ENCODE measurements at places on chromosomes 16 and 17.

- no peak for DNase-seq
Observed at GRCh38 chr17:1484676-1485422, 7.6 kb downstream of the MYO1C start.

DNA sequence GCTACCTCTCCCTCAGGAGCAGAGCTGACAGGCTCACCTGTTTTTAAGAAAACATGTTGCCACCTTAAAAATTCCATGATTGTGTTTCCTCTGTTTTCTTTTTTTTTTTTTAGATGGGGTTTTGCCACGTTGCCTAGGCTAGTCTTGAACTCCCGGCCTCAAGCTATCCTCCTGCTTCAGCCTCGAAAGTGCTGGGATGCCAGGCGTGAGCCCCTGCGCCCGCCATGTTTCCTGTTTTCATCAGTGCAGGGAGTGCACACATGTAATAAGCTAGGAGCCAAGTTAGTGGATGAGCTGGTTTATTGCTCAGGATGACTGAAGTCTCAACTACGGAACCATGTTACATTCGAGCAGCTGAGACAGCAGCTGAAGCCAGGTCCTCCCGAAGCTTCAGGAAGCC lies 13.6 kb downstream of the MRM3 start:
- no peak for DNase-seq

GRCh38 chr16:81004646-81005353 lies 1.9 kb downstream of the CMC2 start:
- DNase-seq = no peak

- DNase-seq = no peak
Observed at GRCh38 chr17:75269844-75270217, 1.2 kb downstream of the MIF4GD start.

GRCh38 chr16:90046971-90047713 lies 27.9 kb upstream of the DBNDD1 start:
- DNase-seq = no peak

- DNase-seq = no peak
Observed at GRCh38 chr17:57584050-57584551, 161.0 kb downstream of the CCDC182 start.

- DNase-seq = no peak
Observed at GRCh38 chr17:34579979-34580684, 750 bp downstream of the TMEM132E start.

GRCh38 chr17:46916211-46916610 lies 6.7 kb upstream of the GOSR2 start:
- no peak for DNase-seq

DNA sequence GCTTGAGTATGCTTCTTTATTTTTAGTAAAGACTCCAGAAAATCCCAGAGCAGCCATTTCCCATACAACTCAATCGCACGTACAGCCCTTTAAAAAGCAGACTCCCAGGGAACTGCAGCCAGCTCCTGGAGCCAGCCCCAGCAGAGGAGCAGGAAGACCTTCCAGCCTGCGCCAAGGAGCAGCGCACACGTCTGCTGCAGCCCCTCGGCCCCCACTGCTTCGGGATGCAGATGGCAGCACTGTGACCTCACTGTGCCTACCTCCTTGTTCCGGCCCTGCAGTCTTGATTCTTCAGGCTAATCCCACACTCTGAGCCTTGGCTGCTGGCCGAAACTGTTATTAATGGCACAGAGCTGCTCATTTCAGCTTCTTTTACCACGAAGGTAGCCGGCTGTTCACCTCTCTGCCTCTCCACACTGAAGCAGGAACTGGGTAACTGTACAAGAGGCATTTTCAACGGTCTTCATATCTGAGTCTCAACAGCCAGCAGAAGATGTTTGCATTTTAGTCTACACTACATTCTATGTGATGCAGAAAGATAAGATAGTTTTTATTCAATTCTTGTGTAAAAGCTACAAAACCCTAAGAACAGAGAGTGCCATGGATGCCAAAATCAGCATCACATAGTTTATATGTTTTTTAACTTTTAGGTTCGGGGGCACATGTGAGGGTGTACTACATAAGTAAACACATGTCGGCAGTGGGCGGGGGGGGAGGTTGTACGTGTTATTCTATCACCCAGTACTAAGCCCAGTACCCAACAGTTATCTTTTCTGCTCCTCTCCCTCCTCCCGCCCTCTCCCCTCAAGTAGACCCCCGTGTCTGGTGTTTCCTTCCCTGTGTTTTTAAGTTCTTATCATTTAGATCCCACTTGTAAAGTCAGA lies 130.9 kb downstream of the ANKRD11 start:
- DNase-seq = no peak

- no peak for DNase-seq
Observed at GRCh38 chr16:46947900-46948547, 25.4 kb downstream of the DNAJA2 start.

- no peak for DNase-seq
Observed at GRCh38 chr16:51382211-51382610, 231.1 kb upstream of the SALL1 start.

GRCh38 chr17:48024149-48025039 lies 13.2 kb downstream of the COPZ2 start:
- no peak for DNase-seq

DNA sequence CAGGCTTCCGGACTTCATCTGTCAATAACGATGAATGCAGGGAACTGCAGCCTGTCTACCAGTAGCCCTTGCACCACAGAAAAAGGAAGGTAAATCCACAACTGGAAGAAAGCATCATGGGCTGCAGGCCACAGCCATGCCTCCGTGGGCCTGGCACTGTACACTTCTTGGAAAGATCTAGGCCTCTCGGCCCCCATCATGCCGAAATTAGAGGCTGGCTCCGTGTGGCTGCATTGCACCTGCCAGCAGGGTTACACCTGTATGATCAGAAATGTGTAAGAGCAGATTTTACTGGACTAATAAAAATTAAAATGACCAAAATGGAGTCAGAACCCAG lies 52.2 kb downstream of the SDK2 start:
- DNase-seq = no peak

DNA sequence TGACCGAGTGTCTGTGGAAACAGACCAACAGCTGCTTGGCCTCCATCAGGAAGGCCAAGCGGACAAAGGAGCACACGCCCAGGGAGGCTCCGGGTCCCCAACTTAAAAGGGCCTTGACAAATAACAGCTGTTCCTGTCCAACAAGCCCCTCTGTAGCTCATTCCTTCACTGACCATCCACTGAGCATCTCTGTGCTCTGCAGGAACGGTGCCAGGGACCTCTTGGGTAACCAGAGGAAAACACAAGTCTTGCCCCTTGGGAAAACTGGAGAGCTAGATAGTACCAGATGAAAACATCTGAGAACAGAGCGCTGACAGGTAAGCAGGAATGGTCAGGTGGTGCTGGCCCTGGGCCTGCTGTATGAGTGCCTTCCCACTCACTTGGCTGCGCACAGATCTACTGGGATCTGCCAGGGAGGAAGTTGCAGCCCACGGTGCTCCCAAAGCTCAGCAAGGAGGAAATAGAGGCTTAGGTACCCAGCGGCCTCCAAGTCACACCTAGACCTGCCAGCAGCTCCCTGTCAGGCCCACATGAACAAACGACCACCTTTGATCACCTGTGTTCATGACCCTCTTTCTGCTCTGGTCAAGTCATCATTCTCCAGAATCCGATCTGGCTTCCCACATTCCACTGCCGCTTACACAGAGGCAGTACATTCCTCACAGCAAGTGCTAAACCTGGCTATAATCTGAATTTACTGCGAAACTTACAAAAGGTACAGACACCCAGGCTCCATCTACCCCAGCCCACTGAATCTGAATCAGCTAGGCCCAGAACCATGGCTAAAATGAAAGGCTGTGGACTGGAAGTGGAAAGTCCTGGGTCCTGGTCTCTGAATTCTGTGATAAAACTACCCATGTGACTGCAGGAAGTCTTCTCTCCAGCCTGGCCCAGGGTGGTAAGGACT lies 12.5 kb downstream of the DCAKD start:
- DNase-seq = no peak

- DNase-seq = no peak
Observed at GRCh38 chr17:39979893-39980350, 685 bp upstream of the PSMD3 start.

DNA sequence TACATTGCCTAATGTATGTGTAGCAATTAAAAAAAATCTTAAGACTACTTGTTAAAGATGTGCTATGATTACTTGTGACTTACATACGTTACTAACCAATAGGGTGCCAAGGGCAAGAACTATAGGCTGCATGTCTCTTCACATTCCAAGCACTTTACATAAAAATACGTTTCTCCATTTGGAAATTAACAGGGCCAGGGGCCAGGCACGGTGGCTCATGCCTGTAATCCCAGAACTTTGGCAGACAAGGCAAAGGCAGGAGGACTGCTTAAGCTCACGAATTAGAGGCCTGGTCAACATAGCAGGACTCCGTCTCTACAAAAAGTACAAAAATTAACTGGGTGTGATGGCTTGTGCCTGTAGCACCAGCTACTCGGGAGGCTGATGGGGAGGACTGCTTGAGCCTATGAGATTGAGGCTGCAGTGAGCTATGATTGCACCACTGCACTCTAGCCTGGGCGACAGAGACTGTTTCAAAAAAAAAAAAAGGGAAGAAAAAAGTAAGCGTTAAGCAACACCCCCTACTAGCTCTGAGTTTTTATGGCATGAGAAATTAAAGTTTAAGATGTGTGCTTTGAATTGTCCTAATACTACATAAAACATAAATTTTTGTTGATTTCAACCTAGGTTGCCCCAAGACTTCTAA lies 12.3 kb downstream of the PSMD12 start:
- DNase-seq = no peak

DNA sequence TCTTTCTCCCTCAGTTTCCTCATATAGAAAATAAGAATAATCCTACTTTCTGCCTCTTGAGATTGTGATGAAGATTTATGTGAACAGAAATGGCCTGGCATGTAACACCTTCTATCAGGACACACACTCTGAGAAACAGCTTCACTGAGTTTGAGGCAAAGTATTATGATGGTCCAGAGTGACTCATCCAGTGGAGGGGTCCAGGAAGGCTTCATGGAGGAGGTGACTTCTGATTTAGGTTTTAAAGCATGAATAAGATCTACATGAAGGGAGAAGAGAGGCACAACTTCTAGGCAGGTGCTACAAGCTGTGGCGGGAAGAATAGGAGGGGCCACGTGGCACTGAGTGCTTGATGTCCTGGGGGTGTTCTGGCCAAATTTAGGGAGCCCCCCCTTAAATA lies 124.4 kb upstream of the SDK2 start:
- no peak for DNase-seq

DNA sequence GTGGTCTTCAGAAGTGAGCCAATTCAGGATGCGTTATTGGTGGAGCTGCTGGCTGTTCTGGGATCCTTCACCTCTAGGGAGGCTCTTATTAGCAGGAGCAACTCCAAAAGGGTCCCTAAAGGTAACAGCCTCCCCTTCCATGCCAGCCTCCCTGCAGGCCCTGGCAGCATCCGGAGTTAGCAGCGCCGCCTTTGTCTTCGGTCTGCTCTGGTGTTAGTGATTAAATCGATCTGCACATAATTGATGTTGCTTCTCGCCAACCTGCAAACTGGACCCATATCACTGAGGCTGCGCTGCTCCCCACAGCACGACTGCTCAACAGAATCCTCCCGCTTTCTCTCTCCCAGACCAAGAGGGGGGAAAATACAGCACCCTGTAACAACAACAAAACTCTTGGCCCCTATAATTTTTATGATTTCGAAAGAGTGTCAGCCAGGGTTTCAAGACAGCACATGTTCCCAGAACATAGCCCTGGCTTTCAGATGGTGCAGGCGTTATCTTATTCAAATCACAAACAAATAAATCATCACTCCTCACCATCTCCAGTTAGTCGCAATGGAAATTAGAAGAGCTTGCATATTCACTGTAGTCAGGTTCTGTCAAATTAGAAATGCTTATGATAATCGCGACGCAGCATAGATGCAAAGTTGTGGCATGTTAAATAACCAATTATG lies 76.0 kb downstream of the IRX3 start:
- DNase-seq = no peak

GRCh38 chr17:64580384-64581315 lies 73.9 kb downstream of the CEP95 start:
- DNase-seq = no peak

GRCh38 chr17:62778990-62779681 lies 29.0 kb downstream of the MARCHF10 start:
- DNase-seq = no peak

- DNase-seq = no peak
Observed at GRCh38 chr17:8466456-8466855, 30.8 kb downstream of the NDEL1 start.

DNA sequence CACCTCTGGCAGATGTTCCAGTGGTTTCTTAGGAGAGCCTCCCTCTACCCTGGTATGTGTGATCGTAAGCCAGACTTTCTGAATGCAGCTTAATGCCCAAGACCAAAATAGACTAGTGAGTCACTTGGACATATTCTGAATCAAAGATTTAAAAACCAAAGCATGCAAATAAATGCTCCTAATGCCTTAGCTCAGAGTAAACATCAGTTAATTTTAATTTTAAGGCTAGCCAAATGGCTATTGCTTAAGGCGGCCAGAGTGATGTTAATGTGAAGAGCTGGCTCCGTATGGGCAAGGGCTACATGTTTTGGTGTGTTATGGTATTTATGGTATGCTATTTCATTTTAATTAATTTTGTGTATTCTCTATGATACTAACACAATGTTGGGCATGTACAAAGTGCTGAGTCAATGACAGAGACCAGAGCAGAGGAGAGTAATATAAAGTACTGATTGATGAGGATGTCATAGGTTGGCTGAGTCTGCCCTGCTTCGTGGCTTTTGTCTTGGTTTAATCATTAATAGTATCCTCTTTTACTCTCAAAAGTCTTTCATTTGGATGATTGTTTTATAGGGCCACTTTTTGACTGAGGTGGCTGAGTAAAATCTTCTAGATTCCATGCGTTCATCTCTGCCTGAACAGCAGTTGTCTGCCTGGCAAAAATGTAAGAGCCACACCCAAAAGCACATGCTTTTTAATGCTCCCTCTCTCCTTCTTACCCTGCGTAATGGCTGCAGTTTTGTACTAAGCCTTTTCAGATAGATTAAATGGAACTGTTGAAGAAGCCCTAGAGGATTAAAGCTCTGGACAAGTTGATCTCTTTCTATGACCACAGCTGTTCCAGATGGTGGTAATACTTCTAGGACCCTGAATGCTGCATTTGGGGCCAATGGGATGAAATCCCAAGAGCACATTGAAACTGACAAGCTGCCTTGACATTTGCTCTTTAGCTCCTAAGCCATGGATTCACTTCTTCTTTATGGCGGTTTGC lies 59.6 kb downstream of the MAP2K6 start:
- no peak for DNase-seq

- DNase-seq = peak; percentile 57
Observed at GRCh38 chr17:7219812-7220592, at the start of the genes ACADVL and DLG4. ACADVL (plus strand) TSS chr17:7219938; CDS start chr17:7219985, 47 bp downstream. DLG4 (minus strand) TSS chr17:7219836.

- DNase-seq = no peak
Observed at GRCh38 chr17:41680426-41681040, 8.2 kb upstream of the EIF1 start.

GRCh38 chr17:40886090-40886489 lies 1.0 kb upstream of the KRT20 start:
- DNase-seq = no peak
